ENCODE measurements at places on chromosomes 12 and 14.

GRCh38 chr12:2629051-2629450 is 165.7 kb upstream of the FKBP4 start:
- DNase-seq, result no peak

DNA sequence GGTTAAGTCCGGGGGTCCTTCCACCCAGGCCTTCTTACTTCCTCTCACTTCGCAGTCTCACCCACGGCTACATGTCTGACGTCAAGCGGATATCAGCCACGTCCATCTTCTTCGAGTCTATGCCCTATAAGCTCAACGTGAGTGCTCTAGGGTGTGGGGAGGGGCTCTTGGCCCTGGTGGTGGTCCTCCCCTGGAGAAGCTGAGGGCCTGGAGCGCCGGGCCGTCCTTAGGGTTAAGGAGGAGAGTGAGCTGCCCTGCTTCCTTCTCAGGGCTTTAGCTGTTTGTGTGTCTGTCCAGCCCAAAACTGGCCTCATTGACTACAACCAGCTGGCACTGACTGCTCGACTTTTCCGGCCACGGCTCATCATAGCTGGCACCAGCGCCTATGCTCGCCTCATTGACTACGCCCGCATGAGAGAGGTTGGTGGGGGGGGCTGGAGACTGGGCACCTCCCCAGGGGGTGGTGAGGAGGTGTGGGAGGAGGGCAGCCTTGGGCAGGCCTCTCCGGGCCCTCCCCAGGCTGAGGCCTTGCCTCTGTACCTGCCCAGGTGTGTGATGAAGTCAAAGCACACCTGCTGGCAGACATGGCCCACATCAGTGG is 2.7 kb downstream of the SHMT2 start:
- no peak for DNase-seq

DNA sequence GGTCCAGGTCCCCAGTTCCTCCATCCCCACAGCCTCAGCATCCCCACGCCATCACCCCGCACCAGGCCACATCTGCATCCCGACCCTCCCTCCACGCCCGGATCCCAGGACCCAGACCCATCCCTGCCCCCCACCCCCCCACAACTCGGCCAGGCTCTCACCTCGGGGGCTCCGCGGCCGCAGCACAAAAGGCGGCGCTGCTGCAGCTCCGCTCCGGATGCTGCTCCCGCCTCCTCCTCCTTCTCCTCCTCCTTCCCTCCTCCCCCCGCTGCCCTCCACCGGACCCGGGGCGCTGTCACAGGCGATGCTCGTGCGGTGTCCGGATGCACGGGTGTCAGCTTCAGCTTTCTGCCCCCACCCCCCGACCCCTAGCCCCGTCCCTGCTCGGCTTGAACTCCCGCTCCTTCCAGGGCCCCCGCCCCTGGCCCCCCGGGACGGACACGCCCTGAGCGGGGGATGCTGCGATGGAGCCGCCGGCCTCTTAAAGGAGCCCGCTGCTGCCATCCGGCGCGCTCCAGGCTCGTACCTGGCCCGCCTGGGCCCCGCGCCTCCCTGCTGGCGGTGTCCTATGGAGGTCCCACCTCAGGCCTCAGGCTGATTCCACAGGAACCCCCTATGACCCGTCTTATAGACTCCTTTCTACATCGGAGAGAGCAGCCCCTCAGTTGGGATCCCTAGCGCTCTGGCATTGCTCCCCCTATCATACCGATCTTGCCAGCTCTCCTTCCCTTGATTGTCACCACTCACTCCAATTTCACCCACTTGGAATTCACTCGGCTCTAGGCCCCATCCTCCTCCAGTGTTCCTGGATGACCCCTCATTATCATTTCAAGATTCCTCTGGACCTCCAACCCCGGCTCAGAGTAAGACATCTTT is at the start of gene MAP3K12:
Gene MAP3K12, minus strand, starts transcription at position 193 of the 876 bp plus-strand sequence. CDS start 12,067 bp downstream, outside the sequence.
- DNase-seq, result peak; percentile 18

DNA sequence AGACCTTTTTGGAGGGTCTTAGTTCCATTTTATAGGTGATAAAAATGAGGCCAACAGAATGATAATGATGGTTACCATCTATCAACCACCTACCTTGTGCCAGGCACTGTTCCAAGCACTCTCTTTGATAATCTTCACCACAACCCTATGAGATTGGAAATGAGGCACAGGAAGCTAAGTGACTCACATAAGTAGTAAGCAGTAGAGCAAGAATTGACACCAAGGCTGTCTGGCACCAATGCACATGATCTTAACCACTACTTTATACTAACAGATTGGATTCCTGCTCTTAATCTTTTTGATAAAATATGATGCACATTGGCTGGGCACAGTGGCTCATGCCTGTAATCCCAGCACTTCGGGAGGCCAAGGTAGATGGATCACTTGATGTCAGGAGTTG is 91.4 kb downstream of the DRAM1 start:
- no peak for DNase-seq

GRCh38 chr14:101465795-101466448 is 95.4 kb upstream of the DIO3 start:
- DNase-seq, result no peak

- DNase-seq, result no peak
Observed at GRCh38 chr12:4014858-4015224, 141.6 kb upstream of the PARP11 start.

DNA sequence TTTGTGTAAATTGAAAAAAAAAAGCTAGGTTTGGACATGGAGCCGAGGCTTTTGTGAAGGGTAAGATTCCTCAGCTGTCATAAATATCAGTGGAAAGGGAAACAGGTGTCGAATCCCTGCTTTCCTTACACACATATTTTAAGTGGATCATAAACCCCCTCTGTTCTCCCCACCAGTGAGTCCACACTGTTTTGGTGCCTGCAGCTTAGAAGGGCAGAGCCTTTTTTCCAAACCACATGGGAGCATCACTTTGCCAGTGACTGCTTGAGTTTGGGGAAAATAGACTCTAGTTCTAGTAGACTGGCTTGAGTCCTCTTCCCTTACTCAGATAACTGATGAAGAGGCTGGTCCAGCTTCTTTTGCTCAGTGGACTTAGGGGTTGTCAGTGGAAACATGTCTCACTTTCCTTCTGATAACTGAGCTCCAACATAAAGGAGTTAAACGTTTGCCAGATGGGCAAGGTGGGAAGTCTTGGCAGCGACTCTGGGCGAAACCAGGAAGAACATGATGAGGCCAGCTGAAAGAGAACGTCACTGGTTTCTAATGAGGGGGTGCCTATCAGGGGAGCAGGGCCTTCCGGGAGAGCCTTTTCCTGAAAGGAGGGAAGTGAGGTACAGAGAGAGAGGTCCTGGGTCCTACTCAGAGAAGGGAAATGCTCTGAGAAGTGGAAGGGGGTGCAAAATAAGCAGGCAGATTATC is 168.1 kb upstream of the PARP11 start:
- no peak for DNase-seq

- no peak for DNase-seq
Observed at GRCh38 chr12:64825143-64826021, 935 bp downstream of the TBC1D30 start.

GRCh38 chr12:96211988-96212387 is 17.8 kb downstream of the ELK3 start:
- no peak for DNase-seq

DNA sequence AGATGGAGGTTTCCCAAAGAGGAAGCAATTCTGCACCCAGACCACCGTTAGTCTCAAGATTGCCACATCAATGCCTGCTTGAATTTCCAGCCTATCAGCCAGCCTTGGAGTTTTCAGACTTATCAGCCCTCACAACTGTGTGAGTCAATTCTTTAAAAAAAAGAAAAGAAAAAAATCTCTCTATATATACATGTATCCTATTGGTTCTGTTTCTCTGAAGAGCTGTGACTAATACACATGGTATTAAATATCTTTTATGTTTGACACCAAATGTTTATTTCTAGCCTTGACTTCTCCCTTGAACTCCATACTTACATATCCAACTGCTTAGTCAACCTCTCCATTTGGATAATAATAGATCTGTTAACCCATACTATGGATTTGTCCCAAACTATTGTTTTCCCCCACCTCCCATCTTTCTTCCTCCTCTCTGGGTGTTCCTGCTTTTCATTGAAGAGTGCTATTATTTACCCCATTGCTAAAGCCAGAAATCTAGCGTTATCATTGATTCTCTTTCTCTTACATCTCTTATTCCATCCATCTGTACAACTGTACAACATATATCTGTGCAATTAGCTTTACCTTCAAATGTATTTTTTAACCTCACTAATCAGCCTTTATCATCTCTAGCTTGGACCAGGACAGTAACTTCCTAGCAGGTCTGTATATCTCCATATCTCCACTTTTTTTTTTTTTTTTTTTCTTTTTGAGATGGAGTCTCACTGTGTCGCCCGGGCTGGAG is 22.7 kb upstream of the EID3 start:
- DNase-seq, result no peak

DNA sequence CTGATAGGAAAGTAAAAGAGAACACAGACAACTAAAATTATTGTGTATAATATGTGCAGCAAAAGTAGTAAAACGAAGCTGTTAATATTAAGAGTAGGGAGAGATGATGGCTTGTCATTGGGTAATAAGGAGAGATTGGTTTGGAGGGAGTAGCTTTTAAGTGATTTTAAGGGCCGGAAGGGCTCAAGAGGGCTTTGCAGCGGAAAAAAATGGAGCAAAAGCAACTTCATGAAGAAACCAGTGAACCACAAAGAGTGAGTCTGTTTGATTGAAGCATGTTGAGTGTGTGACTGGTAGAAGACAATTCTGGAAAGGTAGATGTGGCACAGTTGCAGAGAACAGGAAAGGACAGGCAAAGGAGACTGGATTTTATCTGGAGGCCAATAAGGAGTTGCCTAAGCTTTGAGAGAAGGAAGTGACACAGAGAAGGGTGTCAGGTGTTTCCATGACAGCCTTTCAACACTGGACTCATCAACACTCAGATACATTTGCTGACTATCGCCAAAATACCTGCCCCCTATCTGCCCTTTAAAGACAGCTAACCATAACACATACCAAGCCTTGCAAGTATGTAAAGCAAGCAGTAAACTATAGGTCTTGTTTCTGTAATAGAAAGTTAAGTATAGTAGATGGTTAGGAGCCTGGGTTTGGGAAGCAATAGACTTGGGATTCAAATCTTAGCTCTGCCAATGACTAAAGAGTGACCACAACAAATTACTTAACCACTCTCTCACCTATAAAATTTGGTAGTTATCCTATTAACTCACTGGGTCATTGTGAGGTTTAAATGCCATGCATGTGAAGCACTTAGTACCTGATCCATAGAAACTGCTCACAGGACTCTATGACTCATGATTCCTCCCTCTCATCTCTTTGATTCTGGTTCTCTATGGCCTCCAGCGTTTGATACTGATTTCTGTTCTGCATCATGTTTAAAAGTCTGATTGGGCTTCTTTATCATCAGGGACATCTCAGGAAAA is 117.3 kb upstream of the LMNTD1 start:
- DNase-seq, result no peak

- DNase-seq, result no peak
Observed at GRCh38 chr12:3869865-3870264, 3.3 kb downstream of the PARP11 start.

DNA sequence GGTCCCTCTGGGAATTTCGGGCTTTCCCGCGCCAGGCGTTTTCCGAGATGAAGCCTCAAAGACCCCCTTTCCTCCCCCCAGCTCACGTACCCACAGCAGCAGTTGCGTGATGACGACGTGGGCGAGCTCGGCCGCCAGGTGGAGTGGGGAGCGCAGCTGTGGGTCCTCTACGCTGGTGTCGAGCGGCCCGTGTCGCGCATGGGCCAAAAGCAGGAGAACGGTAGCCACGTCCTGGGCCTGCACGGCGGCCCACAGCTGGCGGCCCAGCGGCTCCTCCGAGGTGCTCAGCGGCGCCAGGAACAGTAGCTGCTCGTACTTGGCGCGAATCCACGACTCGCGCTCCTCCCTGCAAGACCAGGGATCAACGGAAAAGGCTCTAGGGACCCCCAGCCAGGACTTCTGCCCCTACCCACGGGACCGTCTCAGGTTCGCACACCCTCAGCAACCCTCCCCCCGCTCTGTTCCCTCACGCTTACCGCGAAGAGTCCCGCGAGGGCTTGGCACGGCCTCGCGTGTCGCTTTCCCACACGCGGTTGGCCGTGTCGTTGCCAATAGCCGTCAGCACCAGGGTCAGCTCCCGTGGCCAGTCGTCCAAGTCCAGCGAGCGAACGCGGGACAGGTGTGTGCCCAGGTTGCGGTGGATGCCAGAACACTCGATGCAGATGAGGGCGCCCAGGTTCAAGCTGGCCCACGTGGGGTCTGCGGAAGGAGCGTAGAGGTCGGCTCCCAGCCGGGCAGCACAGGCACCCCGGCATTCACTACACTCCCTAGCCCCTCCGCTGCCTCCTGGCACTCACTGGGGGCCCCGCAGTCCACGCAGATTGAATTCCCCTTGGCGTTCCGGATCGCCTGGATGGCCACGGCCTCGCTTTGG is 11.4 kb downstream of the AGAP2 start:
- DNase-seq, result no peak

DNA sequence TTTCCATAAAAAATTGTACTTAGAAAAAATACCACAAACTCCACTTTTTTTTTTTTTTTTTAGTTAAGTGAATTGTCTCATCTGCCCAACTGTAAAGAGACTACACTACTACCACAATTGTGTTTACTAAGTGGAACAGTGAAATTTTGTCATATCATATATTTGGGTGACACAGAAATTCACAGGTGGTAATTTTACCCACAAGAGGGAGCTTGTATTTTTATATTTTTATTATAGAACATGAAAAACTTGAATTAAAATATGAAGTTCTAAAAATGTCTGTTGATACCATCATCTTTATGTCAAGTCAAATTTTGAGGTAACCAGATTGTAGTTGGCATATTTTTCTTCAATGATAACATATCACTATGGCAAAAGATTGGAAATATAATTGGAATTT is 329.4 kb upstream of the SOX5 start:
- no peak for DNase-seq

DNA sequence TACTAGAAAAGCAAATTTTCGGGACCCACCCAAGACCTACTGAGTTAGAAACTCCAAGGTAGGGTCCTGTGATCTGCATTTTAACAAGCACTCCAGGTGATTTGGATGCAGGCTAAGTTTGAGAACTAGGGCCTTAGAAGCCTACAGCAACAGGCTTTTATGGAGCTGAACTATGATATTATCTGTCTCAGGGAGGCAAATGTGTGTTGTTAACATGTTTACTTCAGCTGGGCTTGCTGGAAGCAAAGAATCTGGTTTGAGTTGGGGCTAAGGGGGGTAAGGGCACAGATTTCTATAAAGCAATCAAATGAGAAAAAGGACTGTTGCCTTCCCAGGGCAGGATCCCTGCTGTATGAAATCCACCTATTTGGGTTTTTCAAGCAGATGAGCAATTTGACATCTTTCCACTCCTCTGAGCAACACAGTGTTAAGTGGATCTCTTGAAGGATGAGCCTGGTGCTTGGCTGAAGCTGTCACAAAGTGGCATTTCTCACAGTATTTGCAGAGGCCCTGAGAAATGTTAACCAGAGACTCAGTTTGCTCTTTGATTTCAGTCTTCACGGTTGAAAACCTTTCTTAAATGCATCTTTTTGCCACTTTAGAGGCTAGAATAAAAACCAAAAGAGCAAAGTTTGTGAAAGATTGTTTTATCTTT is 36.2 kb upstream of the SOCS2 start:
- DNase-seq, result no peak

DNA sequence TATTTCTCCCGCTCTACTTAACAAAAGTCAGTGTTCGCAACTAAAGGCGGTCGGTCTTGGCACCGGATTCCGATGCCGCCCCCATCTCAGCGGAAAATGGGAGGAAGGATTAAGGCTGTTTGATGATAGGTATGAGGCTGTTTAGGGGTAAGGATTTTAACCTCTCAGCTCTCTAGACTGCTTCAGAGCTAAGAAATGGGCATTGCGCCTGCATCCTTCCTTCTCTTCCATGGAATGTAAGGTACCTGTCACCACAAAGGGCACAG is 1.4 kb downstream of the COCH start:
- DNase-seq, result no peak

- DNase-seq, result no peak
Observed at GRCh38 chr12:78864870-78865463, 393 bp downstream of the SYT1 start.

GRCh38 chr12:54019924-54020590 is 8.2 kb upstream of the HOXC6 start:
- no peak for DNase-seq

Measured in stimulated activated CD8-positive, alpha-beta memory T cell treated with anti-CD3 and anti-CD28 coated beads, Interleukin-7, amount 100 ng/mL, for 1 hour (primary cell).